Stromal cell of bone marrow (primary cell): ENCODE measurements at places on chromosomes 7 and 10.

DNA sequence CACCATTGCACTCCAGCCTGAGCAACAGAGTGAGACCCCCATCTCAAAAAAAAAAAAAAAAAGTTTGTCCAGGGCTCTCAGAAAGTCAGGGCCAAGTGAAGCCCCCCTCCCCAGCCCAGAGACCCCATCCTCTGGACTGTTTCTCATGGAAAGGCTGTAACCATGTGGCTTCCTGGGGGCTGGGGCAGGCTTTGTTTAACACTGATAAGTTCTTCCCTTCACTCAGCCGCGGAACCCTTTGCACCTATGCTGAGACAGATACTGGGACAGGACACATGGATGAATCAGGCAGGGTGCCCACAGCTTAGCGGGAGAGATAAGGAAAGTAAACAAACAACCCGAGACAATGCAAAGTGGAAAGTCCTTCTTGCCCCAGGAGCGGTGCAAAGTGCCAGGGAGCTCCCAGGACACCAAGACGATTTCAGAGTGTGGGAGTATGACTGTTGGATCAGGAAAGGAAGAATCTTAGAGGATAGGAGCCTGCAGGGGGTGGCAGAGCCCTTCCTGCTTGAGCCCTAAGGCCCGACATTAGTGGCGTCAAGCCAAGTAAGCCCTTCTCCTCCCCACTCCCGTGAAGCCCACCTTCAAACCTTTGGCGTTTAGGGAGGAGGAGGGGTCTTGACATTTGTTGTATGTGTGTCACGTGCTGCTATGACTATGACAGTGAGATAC is 11.6 kb downstream of the MLXIPL start:
- DNase-seq = no peak

DNA sequence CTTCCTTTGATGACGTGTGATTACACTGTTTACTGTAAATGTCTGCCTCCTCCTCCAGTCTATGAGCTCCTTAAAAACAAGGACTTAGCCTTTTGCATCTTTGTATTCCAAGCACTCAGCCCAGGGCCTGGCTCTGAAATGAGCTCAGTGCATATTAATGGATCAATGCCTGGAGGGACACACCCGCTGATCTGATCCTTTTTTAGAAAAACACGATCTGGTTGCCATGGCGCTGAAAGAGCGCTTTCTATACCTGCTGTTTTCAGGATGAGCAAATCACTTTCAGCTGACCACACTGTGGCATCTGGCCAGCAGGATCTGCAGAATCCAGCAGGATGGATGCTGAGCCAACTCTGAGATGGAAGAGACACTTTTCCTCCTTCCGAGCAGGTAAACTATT is 37.8 kb upstream of the GARS1 start:
- DNase-seq = no peak

- DNase-seq = no peak
Observed at GRCh38 chr7:140557809-140558518, 78.7 kb upstream of the MKRN1 start.

DNA sequence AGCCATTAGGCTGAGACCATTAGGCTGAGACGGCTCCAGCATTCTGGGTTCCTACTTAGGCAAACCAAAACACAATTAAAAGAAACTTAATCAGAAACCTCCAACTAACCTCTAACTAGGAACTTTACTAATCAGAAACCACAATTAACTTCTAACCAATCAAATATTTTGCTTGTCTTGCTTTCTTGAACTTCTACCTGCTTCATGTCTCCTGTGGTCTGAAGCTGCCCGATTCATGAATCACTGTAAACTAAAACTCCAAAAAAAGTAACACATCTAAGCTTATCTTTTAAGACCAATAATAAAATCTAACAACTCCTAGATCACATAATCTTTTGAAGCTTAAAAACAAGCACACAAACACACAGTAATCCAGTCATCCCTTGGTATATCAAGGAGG is 76.1 kb downstream of the PDSS1 start:
- no peak for DNase-seq

DNA sequence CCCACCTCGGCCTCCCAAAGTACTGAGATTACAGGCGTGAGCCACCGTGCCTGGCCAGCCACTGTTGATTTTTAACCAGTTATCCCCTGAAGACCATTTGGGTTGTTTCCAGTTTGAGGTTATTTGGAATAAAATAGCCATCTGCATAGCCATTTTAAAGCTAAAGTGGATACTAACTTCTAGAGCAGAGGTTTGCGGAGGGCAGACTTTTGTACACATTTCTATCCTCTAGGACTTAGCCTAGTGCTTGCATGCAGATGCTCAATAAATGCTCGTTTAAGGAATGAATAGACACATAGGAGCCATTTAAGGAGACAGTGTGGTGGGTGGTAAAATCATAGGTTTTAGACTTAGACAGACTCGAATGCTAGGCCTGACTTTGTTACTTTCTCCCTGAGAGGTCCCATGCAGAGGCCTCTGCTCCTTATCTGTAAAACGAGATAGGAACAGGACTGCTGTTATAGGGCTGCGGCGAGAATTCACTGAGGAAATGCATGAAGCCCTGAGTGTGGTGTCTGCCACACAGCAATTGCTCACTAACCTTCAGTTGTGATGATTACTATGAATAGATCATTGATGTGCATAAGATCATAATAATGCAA is 75.9 kb downstream of the PFKFB3 start:
- no peak for DNase-seq

- DNase-seq = no peak
Observed at GRCh38 chr7:55286666-55287065, 78.5 kb upstream of the LANCL2 start.

- DNase-seq = no peak
Observed at GRCh38 chr10:26172131-26172530, 44.4 kb upstream of the GAD2 start.

GRCh38 chr7:11212080-11212711 is 238.5 kb downstream of the PHF14 start:
- peak; percentile 61 for DNase-seq

- no peak for DNase-seq
Observed at GRCh38 chr7:124718032-124718766, 47.4 kb downstream of the GPR37 start.

GRCh38 chr7:104855861-104856260 is 158.1 kb upstream of the KMT2E start:
- no peak for DNase-seq

DNA sequence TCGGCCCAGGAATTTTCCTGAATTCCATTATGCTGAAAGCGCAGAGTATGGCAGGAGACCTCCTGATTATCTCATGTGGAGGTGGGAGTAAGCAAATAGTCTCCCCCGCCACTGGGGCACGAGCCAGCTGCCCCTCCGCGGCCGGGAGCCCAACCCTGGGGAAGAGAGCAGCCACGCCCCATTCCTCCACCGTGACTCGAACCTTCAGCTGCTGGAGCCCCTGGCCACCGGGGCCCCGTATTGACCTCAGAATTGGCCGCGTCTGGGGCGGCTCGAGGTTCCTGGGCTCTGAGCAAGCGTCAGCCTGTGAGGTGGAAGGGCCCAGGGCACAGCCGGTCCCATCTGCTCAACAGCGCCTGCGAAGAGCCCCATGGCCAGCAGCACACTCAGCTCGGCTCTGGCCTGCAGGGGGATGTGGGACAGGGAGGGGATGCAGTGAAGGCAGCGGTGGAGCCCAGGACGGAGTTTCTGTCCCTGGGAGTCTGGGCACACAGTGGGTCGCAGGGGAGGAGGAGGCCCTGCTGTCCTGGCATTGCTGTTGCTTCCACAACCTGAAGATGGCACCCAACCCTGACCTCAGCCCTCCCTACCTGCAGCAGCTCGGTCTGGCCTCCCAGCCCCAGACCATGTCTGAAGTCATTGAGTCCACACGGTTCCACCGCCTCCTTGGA is 97.8 kb downstream of the CHST15 start:
- DNase-seq = peak; percentile 56

DNA sequence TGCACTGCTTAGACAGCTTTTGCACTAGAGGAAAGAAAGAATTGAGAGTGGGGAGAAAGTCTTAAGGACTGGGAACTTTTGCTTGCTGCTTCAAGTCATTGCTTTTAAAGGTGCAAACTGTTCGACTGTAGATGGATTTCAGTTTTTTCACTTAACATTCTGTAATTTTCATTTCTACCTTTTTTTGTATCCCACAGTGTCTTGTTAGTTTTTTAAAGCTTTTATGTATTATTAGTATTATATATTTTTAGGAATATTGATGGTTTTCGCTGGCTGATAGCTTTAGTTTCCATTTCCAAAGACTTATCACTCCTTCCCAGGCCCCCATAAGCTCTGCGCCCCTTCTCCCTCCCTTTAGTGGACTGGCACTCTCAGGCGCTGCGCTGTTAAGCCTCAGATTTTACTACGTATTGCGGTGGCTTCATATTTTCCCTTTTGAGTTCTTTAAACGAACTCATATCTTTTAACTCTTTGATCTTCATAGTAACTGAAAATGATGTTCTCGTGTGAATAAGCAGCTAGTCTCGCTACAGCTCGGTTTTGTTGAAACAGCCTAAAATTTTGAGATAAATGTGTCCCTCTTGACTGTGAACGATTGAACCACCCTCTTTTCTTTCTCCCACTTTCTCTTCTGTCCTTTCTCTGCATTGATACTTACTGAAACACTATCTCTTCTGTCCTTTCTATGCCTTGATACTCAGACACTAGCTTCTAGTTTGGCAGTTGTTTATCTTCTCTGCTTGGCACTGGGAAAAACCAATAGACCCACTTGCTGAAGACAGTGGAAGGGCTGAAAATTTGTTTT is 2.5 kb upstream of the ETV1 start:
- DNase-seq = no peak

- no peak for DNase-seq
Observed at GRCh38 chr7:69250958-69251357, 347.3 kb upstream of the AUTS2 start.

DNA sequence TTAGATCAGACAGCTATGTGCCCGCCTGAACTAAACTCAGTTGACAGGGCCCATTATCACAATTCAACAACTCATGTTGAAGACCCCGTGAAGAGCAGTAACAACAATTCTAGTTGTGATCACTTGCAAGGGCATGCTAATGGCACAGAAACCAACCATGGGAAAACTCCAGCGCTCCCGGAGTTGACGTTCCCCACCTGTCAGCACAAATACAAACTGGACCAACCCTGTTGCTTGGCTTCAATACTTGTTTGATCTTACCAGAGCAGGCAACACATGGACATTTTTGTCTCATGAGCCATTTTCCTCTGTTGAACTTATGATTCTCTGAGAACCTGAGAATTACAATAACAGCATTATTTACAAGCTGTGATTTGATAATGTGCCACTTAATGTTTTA is 119.0 kb upstream of the LANCL2 start:
- DNase-seq = no peak

GRCh38 chr10:70622981-70623844 is 20.7 kb upstream of the PRF1 start:
- peak; percentile 69 for DNase-seq

DNA sequence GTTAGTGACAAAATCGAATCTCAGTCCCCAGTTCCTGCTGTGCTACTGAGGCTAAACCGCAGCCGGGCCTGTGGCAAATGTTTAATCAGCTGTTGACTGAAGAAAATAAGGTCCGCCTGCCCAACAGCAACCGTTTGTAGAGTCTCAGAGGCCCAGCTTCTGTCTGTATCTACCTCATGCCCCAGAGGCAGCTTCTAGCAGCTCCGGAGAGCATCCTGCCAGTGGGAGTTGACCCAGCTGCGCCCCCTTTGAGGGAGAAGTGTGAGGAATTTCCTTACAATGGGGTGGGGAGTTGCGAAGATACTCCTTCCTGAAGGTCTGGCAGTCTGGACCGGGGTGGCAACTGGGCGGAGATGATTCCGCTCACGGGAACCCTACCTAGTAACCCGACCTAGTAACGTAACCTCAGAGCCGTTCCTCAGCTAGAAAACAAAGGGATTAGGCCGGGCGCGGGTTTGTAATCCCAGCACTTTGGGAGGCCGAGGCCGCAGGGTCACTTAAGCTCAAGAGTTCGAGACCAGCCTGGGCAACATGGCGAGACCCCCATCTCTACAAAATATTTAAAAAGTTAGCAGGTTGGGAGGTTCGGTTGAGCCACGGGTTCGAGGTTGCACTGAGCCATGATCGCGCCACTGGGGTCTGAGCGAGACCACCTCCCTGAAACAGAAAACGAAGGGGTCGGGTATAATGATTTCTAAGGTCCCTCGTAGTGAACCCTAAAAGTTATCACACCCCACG is 846 bp upstream of the ZNF775 start:
- no peak for DNase-seq

DNA sequence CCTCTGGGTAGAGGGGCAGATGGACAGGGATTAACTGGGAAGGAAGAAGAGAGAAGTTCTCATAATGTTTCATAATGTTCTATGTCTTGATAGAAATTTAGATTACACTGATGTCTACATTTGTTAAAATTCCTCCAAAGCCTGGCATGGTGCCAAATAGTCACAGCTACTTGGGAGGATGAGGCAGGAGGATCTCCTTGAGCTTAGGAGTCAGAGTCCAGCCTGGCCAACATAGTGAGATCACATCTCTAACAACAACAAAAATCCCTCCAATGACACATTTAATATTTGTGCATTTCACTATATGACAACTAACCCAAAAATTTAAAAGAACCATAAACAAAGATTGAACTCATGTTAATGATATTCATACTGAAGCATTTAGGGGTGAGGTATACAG is 33.0 kb upstream of the PPP1R3C start:
- no peak for DNase-seq

- no peak for DNase-seq
Observed at GRCh38 chr7:149238051-149238450, 1.4 kb upstream of the ZNF212 start.

DNA sequence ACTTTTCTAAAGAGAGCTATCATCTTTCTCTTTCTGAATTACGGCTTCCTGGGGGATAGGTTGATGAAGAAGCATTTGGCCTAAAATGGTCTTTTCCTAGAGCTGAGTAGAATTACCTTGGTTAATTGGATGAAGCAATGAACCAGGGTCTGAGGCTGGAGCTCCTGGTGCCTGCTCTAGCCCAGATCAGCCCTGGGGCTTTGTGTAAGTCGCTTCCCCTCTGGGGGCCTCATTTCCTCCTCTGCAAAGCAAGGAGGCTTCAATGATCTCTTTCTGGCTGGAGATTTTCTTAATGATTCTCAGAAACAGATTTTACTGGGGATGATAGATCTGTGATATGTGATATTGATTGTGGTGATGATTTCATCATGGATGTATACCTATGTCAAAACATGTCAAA is 3.5 kb upstream of the CPA2 start:
- DNase-seq = no peak

DNA sequence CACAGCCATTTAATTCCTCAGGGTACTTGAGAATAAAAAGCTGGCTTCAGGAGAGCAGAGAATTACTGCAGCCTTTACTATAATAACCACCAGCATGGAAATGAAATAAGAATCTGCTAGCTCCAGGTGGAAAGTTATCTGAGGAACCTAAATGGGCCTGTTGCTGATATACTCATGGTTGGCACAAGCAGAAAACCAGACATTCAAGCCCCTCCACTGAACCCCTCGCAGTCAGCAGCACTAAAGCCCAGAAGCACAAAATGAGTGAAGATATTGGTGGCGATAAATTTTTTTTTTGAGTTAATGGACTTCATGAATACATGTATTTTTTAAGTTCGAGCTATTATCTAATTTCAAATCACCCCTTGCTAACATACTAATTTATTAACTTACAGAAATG is 303.9 kb upstream of the NRP1 start:
- no peak for DNase-seq
